ENCODE measurements at places on chromosomes 2 and 18. TPM values are rescaled to one million over a fixed set of nuclear protein-coding genes. Genes with fewer than 3 reads are reported as not detected.

- H3K27me3 ChIP-seq, result no peaks in the 10 kb centered on the region
- no peaks in the 10 kb centered on the region for H3K36me3 ChIP-seq
- no peak for DNase-seq
- H3K27ac ChIP-seq, result no peak overlapping the region
- no peak overlapping the region for H3K4me3 ChIP-seq
Measured at GRCh38 chr2:181882246-181883020, 9.1 kb upstream of the ITPRID2 start.

DNA sequence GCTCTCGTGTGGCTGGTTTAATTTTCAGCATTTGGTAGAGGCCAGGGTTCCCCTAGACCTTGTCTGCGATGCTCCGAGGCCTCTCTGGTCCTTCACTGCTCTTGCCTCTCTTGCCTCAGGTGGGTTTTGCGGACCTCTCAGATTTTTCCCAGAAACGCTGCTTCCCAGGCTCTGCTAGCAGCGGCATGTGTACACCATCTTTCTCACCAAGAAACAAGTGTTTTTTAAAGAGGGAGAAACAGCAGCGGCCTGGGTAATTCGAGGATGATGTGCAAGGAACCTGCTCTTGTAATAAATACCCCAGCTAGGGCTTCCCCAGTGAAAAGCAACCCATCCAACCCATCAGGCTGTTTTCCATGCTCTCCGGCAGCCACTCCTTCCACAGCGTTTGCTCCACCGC lies 33.5 kb upstream of the COL6A3 start:
- no peaks in the 10 kb centered on the region for H3K36me3 ChIP-seq
- H3K4me3 ChIP-seq, result no peak overlapping the region
- DNase-seq, result no peak
- no peaks in the 10 kb centered on the region for H3K27me3 ChIP-seq
- no peaks in the 10 kb centered on the region for H3K4me1 ChIP-seq

GRCh38 chr18:70720607-70721006 lies 431.8 kb downstream of the SOCS6 start:
- no peak overlapping the region for H3K27ac ChIP-seq
- no peaks in the 10 kb centered on the region for H3K4me1 ChIP-seq
- H3K27me3 ChIP-seq, result no peaks in the 10 kb centered on the region
- no peaks in the 10 kb centered on the region for H3K36me3 ChIP-seq
- no peak for DNase-seq

The RUFY4 gene
- not detected for total RNA-seq

DNA sequence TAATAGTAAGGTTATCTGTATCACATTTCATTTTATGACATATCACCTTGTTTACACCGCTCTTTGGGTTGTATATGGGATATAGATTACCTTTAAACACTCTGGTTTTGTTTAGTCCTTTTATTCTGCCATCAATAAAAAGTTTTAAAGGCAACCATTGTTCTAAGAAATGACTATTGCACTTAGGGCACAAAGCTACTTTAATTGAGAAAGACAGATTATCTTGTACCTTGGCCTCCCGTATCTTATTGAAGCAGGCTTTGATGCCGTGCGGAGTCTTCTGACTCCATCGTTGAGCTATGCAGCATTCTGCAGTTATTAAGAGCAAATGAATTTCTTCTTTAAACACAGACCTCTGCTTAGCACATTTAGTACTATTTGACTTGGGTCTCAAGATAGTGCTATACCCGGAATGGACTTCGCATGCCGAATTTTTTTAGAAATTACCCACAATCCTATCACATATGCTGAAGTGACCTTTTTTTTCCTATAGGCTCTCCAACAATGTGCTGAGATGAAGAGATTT lies 16.7 kb downstream of the PKDCC start:
- DNase-seq, result no peak
- no peaks in the 10 kb centered on the region for H3K36me3 ChIP-seq
- no peaks in the 10 kb centered on the region for H3K27me3 ChIP-seq
- H3K4me1 ChIP-seq, result no peaks in the 10 kb centered on the region

DNA sequence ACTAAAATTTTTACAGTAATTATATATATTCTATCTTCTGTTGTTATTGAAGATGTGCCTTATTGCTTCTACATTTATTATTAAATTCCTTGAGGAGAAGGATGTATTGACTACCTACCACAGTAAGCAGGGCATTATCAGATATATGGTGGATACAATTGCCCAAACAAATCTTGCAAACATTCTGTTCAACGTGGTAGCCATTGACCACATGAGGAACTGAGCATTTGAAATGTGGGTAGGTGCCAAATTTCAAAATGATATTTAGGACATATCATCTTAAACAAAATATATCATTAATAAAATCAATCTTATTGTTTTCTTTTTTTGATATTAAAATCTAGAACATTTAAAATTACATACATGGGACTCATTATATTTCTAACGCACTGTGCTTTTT lies 11.1 kb downstream of the SCN3A start:
- H3K27ac ChIP-seq, result no peak overlapping the region
- DNase-seq, result no peak
- H3K4me3 ChIP-seq, result no peak overlapping the region
- no peaks in the 10 kb centered on the region for H3K27me3 ChIP-seq

- H3K4me1 ChIP-seq, result no peaks in the 10 kb centered on the region
- DNase-seq, result no peak
- no peaks in the 10 kb centered on the region for H3K27me3 ChIP-seq
- H3K27ac ChIP-seq, result no peak overlapping the region
- no peak overlapping the region for H3K4me3 ChIP-seq
Measured at GRCh38 chr2:150303281-150303680, 184.2 kb downstream of the RND3 start.

Data from breast epithelium (tissue), 4 donors.